ENCODE measurements at places on chromosomes 3 and 15. TPM values are rescaled to one million over a fixed set of nuclear protein-coding genes. Genes with fewer than 3 reads are reported as not detected.

CLRN1 gene
- polyA plus RNA-seq: not detected

COMMD2 gene
- polyA plus RNA-seq: 59.8 TPM

LARP6 gene
- polyA plus RNA-seq: not detected

COL7A1 gene
- polyA plus RNA-seq: not detected

SIDT1 gene
- 47.5 TPM for polyA plus RNA-seq

HIGD2B gene
- polyA plus RNA-seq: not detected

IMPG2 gene
- 0.05 TPM for polyA plus RNA-seq

DOCK3 gene
- polyA plus RNA-seq: not detected

REC114 gene
- polyA plus RNA-seq: not detected

CP gene
- polyA plus RNA-seq: 0.24 TPM

MTFMT gene
- 15.8 TPM for polyA plus RNA-seq

CHST13 gene
- not detected for polyA plus RNA-seq

SLC25A20 gene
- polyA plus RNA-seq: 13.7 TPM

DTWD1 gene
- polyA plus RNA-seq: 19.3 TPM

TAGLN3 gene
- polyA plus RNA-seq: not detected

GREM1 gene
- polyA plus RNA-seq: not detected

PCOLCE2 gene
- polyA plus RNA-seq: not detected

CFAP20DC gene
- 0.53 TPM for polyA plus RNA-seq

CLDN18 gene
- polyA plus RNA-seq: not detected

GOLGA8Q gene
- polyA plus RNA-seq: 0.23 TPM

ASB14 gene
- polyA plus RNA-seq: 0.53 TPM

TTLL3 gene
- polyA plus RNA-seq: 10.5 TPM

B3GALNT1 gene
- polyA plus RNA-seq: 1.1 TPM

CHRM5 gene
- polyA plus RNA-seq: not detected

ITIH1 gene
- not detected for polyA plus RNA-seq

CYP1A2 gene
- not detected for polyA plus RNA-seq

LRTM1 gene
- polyA plus RNA-seq: not detected

DAZL gene
- not detected for polyA plus RNA-seq

CRYGS gene
- polyA plus RNA-seq: not detected

All from IgD-negative memory B cell (primary cell).